CD4-positive, CD25-positive, alpha-beta regulatory T cell (primary cell): ENCODE measurements at places on chromosomes 6 and 20.
A peak's percentile ranks its signal among the peaks of the same experiment; 100 is the strongest.

DNA sequence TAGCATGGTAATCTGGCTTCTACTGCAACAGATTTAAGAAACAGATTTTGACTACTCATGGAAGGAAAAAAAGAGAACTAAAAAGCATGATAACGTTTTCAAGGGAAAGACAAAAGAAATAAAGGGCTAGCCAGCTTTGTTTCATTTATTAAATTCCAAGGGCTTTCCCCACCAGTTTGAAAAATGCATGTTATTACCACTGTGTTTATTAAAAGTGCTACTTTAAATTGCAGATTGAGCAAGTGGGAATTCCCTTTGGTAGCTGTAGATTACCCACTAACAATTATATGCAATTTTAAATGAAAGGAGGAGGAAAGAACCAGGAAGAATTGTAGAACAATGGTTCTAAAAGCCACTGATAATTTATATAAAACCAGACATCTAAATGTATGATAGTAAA lies 40.6 kb upstream of the NHSL1 start:
- no peak for DNase-seq

GRCh38 chr20:1368448-1369199 lies 24.2 kb downstream of the FKBP1A start:
- DNase-seq: no peak

DNA sequence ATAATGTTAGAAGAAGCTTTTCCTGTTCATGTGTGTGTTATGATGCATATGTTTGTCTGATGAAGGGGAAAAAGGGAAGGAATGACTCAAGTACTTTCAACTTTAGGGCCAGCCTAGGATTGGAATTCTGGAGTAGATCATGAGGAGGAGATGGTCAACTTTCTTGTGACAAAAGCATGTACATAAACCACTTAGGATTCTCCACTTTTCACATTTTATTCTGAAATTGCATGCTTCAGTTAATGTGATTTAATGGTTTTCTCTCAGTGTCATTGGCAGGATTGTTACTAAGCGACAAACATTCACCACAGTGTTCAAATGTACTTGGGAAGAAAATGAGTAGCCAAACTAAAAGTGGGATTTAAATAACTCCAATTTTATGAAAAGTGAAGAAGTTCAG lies 80.1 kb downstream of the UTRN start:
- no peak for DNase-seq

- DNase-seq: no peak
These were observed 142.4 kb downstream of the QRSL1 start for GRCh38 chr6:106771822-106772221.

GRCh38 chr6:114108119-114109002 lies 137.4 kb upstream of the HDAC2 start:
- no peak for DNase-seq

- DNase-seq: no peak
These were observed 745.7 kb downstream of the MAFB start for GRCh38 chr20:39943336-39943735.

GRCh38 chr20:37888641-37889040 lies 14.3 kb upstream of the VSTM2L start:
- DNase-seq: no peak

- DNase-seq: no peak
These were observed 503.1 kb downstream of the PREX1 start for GRCh38 chr20:48324744-48325143.

DNA sequence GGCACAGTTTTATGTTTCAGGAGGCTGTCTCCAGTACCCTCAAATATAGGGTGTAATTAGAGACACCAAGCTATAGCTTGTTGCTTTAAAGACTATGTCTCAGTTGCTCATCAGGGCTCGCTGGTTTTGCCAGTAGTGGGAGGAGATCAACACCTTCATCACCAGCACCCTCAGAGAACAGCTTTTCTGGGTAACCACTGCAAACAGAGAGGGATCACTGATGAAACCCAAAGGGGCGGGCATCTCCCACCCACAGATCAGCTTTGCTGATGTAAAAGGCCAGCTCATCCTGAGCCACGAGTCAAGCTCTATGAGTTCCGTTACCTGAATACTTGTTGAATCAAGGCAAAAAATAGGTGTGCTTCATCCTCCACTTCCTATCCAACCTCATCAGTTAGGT lies 187.7 kb downstream of the AIG1 start:
- no peak for DNase-seq

- no peak for DNase-seq
These were observed 8.7 kb upstream of the ATXN1 start for GRCh38 chr6:16769986-16770376.

DNA sequence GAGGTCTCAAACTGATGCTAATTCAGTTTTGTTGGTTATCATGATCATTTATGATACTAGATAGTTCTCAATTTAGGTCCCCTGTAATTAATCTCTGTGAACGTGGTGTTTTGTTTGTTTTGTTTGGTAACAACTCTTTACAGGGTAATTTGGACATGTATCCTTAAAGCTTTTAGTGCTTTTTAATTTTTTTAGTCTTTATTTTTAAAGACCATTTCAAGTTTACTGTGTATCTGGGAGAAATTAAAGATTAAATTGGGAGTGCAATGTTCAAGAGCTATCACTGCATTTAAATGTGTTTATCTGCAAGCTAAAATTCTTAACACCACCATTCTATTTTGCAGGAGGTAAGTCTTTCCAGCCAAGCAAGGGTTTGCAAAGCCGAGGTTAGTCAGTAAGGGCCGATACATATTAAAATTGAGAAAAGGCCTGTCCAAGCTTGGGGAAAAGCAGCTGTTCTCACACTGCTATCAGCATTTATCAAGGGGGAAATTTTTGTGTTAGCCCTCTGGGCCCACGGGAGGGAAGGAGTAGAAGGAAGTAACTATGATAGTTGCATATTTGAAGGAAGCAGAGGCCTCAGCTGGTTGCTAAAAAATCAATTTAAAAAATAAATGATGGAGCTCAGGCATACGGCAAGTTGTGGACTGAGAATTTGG lies 59.3 kb upstream of the ZNF217 start:
- DNase-seq: no peak

GRCh38 chr20:44601801-44602204 lies 19.4 kb downstream of the PKIG start:
- DNase-seq: no peak

DNA sequence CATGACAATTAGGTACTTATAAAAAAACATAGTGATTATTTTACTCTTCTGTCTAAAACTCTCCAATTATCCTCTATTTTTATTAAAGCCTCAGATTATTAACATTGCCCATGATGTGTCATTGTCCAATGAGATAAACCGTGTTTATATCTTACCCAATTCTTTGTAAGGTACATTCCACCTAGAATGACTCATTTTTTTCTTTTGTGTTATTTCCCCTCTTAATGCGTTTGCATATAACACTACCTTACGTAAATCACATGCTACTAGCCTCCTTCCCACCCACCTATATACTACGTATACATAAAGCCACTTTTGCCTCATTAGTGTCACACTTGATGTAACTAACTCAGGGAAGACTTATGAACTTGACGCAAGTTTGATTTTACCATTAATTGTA lies 336.3 kb upstream of the PTCHD4 start:
- no peak for DNase-seq

- DNase-seq: no peak
These were observed 23.3 kb upstream of the SNRNP48 start for GRCh38 chr6:7566617-7567173.

- no peak for DNase-seq
These were observed 43.8 kb upstream of the CST5 start for GRCh38 chr20:23923311-23923710.

DNA sequence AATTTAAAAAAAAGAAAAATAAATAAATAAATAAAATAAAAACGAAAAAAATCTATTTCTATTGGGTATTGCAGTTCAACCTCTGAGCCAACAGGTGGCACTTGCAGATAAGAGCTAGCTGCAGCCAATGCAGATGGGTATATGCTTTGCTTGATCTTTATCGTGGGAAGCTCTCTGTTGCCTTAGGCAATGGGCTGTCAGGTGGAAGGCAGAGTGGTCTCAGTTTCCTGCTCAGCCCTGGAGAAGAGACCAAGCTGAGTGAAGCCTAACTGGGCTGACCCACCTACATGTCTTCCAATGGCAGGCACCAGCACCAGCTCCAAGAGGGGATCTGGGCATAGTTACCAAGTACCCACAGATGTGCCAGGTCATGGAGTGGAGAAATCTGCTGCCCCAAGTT lies 95.0 kb downstream of the AK9 start:
- no peak for DNase-seq

DNA sequence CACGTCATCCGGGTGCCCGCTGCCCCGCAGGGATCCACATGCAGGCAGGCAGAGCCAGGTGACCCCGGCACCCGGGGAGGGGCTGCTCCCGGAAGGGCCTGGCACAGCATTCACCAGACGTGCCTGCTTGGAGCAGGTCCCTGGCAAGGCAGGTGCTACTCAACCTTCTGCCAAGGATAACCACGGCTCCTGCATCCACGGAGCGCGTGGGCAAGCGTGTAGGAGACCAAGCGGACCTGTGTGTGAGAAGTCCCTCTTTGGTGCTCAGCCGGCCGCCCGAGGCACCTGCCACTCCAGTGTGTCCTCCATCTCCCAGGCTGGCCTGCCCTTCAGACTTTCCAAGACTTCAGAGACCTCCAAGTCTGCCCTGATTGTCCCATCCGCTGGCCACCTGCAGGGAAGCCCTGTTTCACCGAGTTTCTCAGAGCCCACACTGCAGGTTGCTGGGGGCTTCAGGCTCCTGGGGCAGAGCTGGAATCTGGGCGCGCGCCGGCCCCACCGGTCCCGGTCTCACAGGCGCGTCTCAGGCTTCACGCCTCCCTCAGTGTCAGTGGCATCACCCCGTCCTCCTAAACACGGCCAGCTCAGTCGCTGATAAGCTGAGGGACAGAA lies 124.3 kb downstream of the DLL1 start:
- no peak for DNase-seq

- DNase-seq: peak; percentile 89
These were observed 17.7 kb upstream of the MYB start for GRCh38 chr6:135163440-135163738.
